ENCODE measurements at places on chromosomes 11 and 22.

DNA sequence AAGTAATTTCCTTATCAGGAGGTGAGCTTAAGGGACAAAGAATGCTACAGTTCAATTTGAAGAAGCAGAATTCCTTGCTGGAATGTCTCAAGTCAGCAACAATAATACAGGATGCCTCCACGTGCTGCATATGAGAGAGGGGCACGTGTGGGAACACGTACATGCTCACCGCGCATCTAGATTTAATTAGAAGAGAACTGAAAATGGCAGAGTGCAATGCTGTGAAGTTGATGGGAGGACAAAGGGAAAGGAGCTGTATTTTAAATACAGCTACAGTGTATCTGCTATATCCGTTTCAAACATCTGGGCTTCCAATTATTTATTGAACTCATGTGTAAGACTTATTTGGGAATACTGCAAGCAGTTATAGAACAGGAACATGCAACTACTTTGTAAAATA lies 328.7 kb downstream of the SOX6 start:
- DNase-seq = no peak

GRCh38 chr11:35579557-35580396 lies 38.5 kb upstream of the FJX1 start:
- DNase-seq = no peak

GRCh38 chr11:99015634-99016454 lies 4.9 kb upstream of the CNTN5 start:
- no peak for DNase-seq

GRCh38 chr11:97140885-97141494 lies 751.2 kb downstream of the JRKL start:
- no peak for DNase-seq

DNA sequence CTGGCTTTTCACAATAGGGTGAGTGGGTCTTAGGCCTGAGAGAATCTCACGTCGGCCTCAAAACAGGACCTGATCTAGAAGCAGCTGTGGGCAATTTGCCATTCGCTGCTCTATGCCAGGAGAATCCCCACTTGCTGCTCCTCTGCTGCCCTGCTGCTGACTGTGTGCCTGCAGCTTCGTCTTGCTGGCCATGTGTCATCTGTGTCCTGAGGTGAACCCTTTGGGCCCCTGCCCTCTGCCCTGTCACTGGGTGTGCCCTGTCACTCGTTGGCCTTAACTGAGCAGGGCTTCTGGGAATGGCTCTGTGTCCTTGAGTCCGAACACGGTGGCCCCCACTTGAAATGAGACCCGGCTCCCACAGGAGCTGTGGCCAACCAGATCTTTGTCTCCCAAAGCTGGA lies 6.2 kb downstream of the NAA40 start:
- no peak for DNase-seq

DNA sequence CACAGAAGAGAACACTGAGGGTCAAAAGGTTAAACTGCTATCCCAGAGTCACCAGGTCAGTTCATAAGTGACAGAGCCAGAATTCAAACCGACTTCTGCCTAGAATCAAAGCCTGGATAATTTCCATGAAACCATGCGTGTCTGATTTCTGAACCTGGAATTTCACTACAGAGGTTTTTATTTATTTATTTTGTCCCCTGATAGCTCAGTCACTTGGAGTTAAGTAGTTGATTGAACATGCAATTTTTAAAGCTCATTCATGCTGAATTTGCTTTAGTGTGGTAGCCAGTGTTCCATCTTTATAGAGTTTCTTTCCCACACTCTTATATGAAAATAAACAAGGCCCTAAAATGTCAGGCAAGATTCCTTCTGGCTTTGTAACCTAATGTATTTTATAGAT lies 93.2 kb downstream of the NAV2 start:
- no peak for DNase-seq

DNA sequence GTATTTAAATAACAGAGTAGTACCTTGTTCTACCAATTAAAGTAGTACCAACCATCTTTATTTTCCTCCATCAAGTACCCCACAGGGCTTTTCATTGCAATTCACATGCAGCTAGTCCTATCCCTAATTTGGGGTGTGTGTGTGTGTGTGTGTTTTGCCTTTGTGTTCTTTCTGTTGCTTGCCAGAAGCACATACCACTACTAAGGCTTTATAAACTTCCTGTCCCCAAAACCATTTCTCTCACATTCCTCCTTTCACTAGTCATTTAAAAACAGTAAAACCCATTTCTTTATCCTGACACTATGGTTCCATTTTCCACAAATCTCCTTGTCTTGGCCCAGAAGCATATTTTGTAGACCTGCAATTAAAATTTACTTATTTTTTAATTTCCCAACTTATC lies 54.6 kb downstream of the SLC36A4 start:
- DNase-seq = no peak

GRCh38 chr22:37716708-37717107 lies 19.9 kb downstream of the TRIOBP start:
- DNase-seq = no peak

- DNase-seq = no peak
These were observed 109.2 kb downstream of the RRM1 start for GRCh38 chr11:4203603-4204360.

DNA sequence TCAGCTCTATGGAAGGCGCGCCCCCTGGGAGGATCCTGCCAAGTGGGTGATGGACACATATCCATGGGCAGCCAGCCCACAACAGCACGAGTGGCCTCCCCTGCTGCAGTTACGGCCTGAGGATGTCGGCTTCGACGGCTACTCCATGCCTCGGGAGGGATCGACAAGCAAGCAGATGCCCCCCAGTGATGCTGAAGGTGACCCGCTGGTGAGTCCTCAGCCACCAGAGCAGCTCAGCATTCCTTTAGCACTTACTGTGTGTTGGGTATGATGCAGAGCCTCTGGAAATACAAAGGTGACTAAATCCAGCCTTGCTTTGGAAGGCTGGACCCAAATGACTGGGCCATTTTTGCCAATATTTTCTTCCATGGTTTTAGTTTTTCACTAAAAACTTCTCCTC lies 45.7 kb downstream of the DBX1 start:
- DNase-seq = no peak

GRCh38 chr11:109112821-109113280 lies 309.1 kb upstream of the C11orf87 start:
- no peak for DNase-seq

- DNase-seq = peak; percentile 41
These were observed 705 bp upstream of the CAPN1 start for GRCh38 chr11:65180877-65181568.

DNA sequence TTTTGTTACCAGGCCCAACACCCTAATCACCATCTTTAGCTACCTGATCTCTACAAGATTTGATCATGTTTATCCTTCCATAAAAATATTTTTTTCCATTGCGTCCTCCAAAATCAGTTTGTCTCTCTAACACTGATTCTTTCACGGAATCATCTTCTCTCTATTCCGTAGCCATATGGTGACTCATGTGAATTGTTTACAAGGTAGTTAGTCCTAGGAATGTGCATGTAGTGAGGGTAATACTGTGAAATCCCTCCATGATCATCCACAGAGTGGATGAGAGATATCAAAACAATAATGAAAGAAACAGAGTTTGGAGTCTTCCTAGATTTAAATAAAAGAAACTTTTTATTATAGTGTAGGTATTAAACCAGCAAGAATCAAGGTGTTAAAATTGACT lies 230.2 kb downstream of the METTL15 start:
- DNase-seq = no peak

DNA sequence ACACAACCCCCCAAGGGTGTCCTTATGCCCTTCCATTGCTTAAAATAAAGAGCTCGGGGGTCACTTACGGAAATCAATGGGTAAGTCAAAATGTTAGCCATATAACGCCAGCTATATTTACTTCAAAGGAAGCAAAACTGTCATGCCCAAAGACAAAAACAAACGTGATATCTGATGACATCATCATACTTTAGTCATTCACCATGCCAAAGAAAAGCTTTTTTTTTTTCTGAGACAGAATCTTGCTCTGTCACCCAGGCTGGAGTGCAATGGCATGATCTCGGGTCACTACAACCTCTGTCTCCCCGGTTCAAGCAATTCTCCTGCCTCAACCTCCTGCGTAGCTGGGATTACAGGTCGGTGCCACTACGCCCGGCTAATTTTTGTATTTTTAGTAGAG lies 47.7 kb upstream of the SC5D start:
- no peak for DNase-seq

DNA sequence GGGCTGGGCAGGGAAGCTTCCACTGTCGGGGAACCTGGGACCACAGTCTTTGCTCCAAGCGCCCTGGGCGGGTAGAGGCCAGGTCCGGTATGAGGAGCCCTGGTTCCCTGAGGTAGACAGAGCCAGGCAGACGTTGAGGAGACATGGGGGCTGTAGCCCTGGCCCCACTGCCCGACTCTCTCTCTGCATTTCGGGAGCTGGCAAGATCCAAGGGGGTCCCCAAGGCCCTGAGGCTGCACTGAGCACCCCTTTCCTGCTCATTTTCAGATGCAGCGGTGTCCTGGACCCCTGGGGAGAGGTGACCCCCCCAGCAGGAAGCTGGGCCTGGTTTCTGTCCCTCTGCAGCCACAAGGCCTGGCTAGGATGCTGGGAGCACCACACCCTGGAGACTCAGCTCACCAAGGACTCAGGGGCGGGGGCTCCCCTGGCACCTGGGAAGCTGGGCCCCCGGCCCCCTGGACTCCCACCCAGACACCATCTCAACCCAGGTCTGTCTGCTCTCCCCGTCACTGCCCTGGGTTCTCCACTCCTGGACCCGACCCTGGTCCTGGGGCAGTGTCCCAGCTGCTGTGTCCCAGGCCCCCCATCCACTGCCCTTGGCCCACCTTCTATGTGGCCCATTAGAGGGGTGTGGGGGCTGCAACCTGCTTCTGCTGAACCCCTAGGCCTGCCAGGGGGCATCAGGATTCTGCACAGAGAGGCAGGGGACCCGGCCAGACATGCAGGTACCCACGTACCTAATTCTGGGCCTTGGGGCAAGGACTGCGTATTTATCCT lies 15.0 kb upstream of the MUC6 start:
- no peak for DNase-seq

DNA sequence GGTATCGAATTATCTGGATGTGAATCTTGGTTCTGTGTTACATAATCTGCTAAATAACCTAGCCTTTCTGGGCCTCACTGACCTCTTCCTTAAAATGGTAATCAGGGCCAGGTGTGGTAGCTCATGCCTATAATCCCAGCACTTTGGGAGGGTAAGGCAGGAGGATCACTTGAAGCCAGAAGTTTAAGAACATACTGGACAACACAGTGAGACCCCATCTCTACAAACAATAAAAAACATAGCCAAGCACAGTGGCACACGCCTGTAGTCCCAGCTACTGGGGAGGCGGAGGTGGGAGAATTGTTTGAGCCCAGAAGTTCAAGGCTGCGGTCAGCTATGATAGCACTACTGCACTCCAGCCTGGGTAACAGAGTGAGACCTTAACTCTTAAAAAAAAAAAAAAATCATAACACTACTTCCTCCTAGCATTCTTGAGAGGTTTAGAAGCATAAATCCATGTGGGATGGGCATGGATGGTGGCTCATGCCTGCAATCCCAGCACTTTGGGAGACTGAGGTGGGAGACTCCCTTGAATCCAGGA lies 72.5 kb downstream of the C11orf65 start:
- DNase-seq = no peak

DNA sequence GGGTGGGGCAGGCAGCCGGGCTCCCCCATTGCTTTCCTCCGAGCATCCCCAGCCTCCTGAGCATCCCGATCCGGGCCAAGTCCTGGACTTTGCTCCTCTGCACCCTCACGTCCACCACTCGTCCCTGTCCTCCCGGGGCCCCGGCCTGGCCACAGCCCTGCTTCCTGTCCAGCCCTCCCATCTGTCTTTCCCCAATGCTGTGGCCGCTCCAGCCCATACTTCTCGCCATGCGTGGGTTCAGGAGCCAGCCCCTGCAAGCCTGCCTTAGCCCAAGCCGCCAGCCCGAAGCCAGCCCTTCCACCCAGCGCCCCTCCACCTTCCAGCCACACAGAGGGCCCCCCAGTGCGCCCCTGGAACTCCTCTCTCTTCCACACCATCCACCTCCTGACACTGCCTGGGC lies 23.8 kb downstream of the MRPL23 start:
- DNase-seq = no peak

- no peak for DNase-seq
These were observed 79.3 kb downstream of the ADAMTS15 start for GRCh38 chr11:130527636-130528297.

DNA sequence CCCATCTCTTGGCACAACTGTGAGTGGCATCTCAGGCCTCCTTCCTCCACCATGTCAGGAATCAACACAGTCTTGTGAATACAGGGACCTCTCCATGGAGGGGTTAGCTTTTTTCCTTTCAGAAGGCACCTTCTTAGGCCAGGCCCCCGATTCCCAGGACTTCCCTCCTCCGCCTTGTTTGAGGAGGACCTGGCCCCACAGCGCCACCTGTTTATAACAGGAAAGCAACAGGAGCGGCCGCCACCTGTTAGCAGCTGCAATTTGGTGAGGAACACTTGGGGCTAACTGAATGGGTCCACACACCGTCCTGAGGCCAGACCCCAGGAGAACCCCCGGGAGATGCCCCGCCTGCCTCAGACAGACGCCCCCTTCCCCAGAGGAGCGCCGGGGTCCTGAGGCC lies 3.8 kb upstream of the PKP3 start:
- DNase-seq = no peak

DNA sequence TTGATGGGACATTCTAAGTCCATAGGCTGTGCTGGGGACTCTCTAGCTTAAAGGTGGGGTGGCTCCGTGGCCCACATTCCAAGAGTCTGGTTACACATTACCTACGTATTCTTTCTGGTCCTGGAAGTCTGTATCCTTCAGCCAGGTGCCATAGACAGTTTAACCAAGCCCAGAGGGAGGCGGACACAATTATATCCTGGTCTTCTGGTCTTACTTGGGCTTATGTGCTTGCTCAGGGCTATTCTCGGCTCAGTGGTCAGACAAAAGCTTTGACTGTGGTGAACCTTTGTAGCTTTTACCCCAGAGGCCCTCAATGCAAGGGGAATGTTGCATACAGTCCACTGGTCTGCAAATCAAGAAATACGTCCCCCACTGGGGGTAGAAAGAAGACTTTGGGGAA lies 3.4 kb upstream of the INCENP start:
- no peak for DNase-seq

DNA sequence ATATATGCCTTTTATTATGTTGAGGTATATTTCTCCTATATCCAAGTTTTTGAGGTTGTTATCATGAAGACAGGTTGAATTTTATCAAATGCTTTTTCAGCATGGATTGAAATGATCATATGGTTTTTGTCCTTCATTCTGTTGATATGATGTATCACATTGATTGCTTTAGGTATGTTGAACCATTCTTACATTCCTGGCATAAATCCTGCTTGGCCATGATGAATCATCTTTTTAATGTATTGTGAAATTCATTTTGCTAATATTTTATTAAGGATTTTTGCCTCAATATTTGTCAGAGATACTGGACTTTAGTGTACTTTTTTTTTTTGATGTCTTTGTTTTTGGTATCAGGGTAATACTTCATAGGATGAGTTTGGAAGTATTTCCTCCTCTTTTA lies 283.8 kb upstream of the C11orf87 start:
- DNase-seq = no peak
